ENCODE measurements at places on chromosomes 7 and 10.

- no peak for DNase-seq
Measured at GRCh38 chr7:28725045-28725642, 233.0 kb downstream of the TRIL start.

GRCh38 chr10:35711615-35712411 lies 69.7 kb upstream of the FZD8 start:
- DNase-seq, result no peak

GRCh38 chr7:1156782-1157535 lies 3.0 kb downstream of the ZFAND2A start:
- no peak for DNase-seq

DNA sequence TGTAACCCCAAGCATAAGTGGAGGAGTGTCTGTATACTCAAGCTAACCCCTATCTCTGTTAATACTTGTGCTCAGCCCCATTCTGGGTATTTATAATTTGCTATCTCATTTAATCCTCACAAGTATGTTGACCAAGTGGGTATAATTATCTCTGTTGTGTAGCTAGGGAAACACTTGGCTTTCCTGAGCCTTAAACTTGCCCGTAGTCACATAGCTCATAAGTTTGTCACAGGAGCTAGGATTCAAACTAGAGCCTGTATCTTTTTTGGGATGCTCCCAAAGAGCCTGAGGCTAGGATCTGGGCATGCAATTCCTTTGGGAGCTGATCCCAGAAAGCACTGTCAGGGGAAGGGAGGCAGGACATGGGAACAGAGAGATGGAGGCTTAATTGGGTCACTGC lies 377.4 kb downstream of the GALNT17 start:
- DNase-seq, result no peak

Data from CD4-positive, alpha-beta T cell treated with Interleukin-21 for 1 hour (primary cell).